ENCODE measurements at places on chromosomes 3 and 15. TPM values are rescaled to one million over a fixed set of nuclear protein-coding genes. Genes with fewer than 3 reads are reported as not detected.

DNA sequence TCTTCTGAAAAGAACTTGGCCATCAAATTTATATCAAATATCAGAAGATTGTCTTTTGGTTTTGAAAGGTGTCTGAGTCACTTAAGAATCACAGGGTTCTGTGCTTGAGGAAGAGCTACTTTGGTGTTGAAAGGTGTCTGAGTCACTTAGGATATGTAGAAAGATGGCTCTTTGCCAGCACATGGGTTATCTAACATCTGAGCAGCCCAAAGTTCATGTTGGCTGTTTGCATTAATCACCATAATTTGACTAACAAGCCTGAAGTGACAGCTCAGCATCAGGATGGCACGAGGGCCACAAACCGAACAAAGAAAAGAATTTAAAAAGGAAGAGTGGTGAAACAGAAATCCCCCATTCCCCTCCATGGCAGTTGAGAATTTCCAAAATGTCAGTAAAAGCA, 190.5 kb upstream of the CMC1 start:
- no peak overlapping the region for H3K4me3 ChIP-seq
- H3K27me3 ChIP-seq = no peaks in the 10 kb centered on the region
- H3K36me3 ChIP-seq = no peaks in the 10 kb centered on the region
- no peak for DNase-seq

DNA sequence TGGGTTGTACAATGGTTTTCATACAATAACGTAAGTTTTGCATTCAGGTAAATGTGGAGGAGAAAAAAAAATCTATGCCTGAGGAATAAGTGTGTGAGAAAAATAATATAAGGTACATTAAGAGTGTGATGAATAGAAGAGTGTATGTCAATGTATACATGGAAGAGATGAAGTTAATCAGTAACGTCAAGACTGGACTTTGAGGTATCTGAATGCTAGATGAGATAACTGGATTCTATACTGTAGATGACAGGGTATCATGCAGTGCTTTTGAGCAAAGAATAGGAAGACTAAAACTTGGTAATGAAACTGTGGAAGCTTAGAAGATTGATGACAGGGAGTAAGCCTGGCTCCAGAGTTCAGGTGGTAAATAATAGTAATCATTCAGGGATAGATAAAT, 666.7 kb upstream of the SGO1 start:
- DNase-seq = no peak
- H3K4me1 ChIP-seq = no peaks in the 10 kb centered on the region
- no peaks in the 10 kb centered on the region for H3K27me3 ChIP-seq
- no peaks in the 10 kb centered on the region for H3K36me3 ChIP-seq
- H3K27ac ChIP-seq = no peak overlapping the region

DNA sequence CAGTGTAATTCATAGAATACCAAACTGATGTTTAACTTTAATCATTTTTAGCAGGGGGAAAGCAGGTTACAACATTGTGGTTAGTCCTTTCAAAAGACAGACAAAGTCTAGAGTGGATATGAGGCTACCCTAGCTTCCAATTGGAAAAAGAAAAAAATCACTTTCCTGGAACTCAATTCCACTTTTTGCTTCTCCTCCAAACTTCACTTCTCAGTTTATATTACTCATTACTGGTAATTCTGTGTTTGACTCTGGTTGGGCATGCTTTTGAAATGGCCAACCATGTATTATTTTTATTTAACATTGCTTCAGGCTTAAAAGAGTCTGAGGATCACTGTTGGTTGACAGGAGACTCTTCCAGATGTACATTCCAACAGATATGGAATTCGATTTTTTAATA, 84.8 kb downstream of the RAP2B start:
- H3K27ac ChIP-seq = no peak overlapping the region
- H3K4me1 ChIP-seq = no peaks in the 10 kb centered on the region
- H3K36me3 ChIP-seq = no peaks in the 10 kb centered on the region
- DNase-seq = no peak
- no peaks in the 10 kb centered on the region for H3K27me3 ChIP-seq
- H3K4me3 ChIP-seq = no peak overlapping the region

The PDHB gene
- total RNA-seq = 139 TPM

The UNC13C gene
- 7.5 TPM for total RNA-seq

- peaks cover 23% of the 10 kb centered on the region for H3K4me1 ChIP-seq
- no peaks in the 10 kb centered on the region for H3K27me3 ChIP-seq
- no peak overlapping the region for H3K4me3 ChIP-seq
- no peak for DNase-seq
- H3K36me3 ChIP-seq = no peaks in the 10 kb centered on the region
Observed at GRCh38 chr3:191331388-191331787, 1.1 kb upstream of the UTS2B start.

DNA sequence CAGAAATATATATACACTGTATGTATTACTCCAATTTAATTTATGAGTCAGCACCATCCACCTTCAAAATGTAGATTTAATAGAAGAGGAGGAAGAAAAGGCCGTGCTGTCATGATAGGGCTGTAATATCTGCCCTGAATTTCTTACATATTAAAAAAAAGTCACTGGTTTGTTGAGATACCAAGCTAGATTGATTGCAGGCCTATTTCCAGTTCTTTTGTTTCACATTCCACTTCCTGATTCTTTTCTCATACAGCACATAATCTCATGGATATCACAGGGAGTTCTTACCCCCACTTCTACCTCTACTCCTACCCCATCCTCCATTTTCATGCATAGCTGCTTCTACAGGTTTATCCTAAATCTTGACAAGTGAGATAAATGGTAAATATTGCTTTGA, 290.3 kb downstream of the ZBTB20 start:
- peaks cover 6% of the 10 kb centered on the region for H3K4me1 ChIP-seq
- H3K4me3 ChIP-seq = no peak overlapping the region
- no peaks in the 10 kb centered on the region for H3K27me3 ChIP-seq
- no peak overlapping the region for H3K27ac ChIP-seq

- no peaks in the 10 kb centered on the region for H3K36me3 ChIP-seq
- H3K27me3 ChIP-seq = no peaks in the 10 kb centered on the region
- no peak overlapping the region for H3K4me3 ChIP-seq
- no peak for DNase-seq
- peak overlapping the region; percentile 41 for H3K27ac ChIP-seq
Observed at GRCh38 chr15:45386420-45386819, 8.1 kb upstream of the GATM start.

DNA sequence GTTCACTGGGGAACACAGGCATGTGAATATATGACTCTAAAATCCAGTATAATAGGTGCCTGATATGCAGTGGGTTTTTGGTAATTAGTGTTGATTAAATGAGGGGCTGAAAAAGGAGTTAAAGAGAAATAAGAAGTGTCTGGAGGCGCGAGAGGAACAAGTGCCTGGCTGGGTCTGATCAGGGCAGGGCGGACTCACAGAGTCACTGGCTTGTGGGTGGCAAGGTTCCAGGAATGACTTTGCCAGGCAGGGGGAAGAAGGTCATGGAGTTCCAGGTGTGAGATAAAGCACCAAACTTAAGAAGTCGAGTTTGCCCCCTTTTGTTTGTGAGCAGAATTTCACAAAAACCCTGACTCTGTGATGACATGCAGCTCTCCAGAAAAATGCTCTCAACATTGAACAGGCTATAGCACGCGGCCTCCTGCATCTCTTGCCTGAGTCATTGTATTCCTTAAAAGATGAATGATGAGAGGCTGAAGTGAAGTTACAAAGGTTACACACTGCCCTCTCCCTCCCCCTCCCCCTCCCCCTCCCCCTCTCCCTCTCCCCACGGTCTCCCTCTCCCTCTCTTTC, 63.0 kb upstream of the LMCD1 start:
- H3K36me3 ChIP-seq = no peaks in the 10 kb centered on the region
- H3K4me1 ChIP-seq = peaks cover 1% of the 10 kb centered on the region

DNA sequence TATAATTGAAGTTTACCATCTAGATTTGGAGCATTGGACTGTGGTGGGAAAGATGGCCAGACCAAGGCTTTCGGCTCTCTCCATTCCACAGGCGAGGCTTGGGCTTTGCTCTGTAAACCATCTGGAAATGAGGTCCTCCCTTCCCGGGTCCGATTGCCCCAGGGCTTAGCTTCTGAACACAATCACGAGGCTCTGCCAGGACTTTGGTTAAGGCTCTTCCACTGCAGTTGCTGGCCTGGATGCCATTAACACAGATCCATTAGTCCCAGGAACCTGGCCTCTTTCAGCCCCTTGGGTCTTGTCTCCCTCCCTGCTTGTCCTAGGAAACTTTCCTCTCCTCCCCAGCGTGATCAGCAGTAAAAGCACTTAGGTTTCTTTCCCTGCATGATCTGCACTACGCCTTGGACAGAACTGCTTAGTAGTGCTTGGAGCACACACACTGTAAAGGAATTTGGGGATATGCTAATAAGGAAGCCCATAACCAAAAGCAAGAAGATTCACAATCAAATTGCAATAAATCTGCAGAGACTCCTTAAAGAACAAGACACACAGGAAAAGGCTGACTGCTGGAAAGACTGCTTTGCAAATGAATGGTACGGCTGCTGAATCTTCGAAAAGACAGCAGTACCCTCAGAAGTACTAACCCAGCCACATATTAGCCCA, 154.3 kb downstream of the ECT2 start:
- H3K36me3 ChIP-seq = no peaks in the 10 kb centered on the region
- no peak overlapping the region for H3K27ac ChIP-seq
- no peaks in the 10 kb centered on the region for H3K4me1 ChIP-seq

The CACNA2D2 gene
- total RNA-seq = 2.8 TPM

- no peak overlapping the region for H3K27ac ChIP-seq
- peaks cover 37% of the 10 kb centered on the region for H3K4me1 ChIP-seq
- no peak for DNase-seq
- no peak overlapping the region for H3K4me3 ChIP-seq
- H3K36me3 ChIP-seq = no peaks in the 10 kb centered on the region
Observed at GRCh38 chr3:157061265-157061664, 98.7 kb downstream of the CCNL1 start.

DNA sequence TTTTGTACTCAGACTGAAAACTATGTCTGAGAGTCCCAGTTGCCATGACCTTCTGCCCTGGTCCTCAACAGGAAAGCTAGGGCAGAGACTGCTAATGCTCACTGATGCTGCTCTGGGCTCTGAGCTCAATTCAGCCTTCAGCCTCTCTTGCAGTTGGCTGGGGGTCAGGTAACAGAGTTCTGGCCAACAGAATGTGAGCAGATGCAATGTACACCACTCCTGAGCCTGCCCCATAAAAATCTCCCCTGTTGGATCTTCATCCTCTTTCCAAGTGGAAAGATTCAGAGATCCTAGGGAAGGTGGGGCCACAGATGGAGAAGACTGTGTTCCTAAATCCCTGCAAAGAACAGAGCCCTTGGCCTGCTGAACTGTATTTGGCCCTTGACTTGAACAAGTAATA, 87.8 kb downstream of the PDZRN3 start:
- H3K27ac ChIP-seq = no peak overlapping the region
- no peaks in the 10 kb centered on the region for H3K4me1 ChIP-seq
- no peak overlapping the region for H3K4me3 ChIP-seq

DNA sequence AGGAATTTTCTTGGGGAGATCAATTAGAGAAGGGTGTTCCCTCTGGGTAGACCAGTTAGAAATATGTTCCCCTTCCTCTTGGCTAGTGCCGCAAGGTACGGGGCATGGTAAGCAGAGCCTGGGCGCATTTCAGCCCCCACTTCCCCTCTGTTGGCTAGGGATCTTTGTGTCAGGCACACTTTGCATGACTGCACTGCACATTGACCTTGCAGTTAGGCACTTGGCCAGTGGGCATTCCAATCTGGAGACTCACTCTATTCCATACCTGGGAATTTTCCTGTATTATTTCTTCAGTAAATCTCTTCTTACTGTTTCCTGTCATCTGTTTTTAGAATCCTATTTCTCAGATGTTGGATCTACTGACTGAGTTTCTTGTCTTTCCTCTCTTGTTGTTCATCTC, 30.0 kb upstream of the CACNA1D start:
- no peaks in the 10 kb centered on the region for H3K36me3 ChIP-seq
- DNase-seq = peak; percentile 82
- H3K4me3 ChIP-seq = no peak overlapping the region
- no peaks in the 10 kb centered on the region for H3K27me3 ChIP-seq
- H3K27ac ChIP-seq = no peak overlapping the region

The AQP9 gene
- 1.6 TPM for total RNA-seq

GRCh38 chr15:56892659-56893363, 25.6 kb upstream of the TCF12 start:
- DNase-seq = no peak
- no peaks in the 10 kb centered on the region for H3K36me3 ChIP-seq
- H3K27me3 ChIP-seq = no peaks in the 10 kb centered on the region
- no peak overlapping the region for H3K4me3 ChIP-seq
- H3K4me1 ChIP-seq = no peaks in the 10 kb centered on the region

Data from thyroid gland (tissue), 4 donors.